ENCODE measurements at places on chromosomes 12 and 14.

- no peak for DNase-seq
These were observed 79.7 kb upstream of the DIO3 start for GRCh38 chr14:101481557-101481956.

GRCh38 chr12:95838125-95838524, 20.6 kb upstream of the SNRPF start:
- DNase-seq = no peak

DNA sequence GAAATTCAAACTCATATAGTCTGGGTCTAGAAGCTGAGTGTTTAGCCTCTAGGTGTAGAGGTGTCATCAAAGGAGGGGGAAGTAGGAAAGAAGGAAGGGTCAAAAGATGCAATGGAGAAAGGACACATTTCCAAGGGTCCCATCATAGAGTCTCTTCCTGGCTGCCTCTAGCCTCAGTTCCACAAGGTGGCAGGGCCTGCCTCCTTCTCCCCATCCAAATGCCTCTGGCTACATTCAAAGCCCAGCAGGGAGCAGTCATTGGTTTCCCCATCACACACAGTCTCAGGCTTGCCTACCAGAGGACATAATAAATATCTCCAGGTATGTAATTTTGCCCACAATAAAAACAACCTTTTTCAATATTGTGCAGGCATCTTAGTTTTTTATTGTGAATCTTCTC, 2.1 kb upstream of the CCT2 start:
- DNase-seq = no peak

DNA sequence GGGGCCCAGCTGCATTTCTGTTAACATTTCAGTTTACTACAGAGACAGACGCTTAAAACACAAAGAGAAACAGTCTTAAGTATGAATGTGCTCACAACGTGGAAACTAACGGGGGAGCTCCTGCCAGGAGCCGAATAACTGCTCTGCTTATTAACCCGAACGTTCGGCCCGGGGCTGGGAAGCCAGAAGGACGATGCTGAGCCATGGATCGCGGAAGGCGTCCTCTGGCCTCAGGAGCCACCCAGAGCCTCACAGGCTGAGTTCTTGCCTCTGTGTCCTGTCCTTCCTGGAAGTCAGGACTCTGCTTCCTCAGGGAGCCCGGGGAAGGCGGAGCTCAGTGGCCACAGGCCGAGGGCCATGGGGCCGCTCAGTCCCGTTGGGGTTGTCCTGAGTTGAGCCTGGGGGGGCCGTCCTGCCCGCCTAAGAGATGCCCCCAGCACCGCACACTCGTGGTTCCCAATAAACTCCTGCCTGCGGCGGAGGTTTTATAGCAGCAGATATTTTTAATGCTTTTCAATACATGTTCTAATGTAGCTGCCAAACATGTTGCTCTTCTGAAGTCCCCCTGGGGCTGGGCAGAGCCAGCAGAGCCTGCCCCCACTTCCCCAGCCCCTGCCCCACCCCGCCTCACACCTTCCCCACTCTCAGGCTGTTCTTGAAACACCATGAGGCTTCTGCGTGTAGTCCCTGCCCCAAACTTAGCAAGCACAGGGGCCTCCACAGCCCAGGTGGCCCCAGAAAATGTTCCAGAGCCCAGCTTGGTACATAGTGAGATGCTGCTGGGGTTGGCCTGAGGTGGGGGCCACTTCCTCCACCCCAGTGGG, 3.4 kb upstream of the TEX22 start:
- no peak for DNase-seq

DNA sequence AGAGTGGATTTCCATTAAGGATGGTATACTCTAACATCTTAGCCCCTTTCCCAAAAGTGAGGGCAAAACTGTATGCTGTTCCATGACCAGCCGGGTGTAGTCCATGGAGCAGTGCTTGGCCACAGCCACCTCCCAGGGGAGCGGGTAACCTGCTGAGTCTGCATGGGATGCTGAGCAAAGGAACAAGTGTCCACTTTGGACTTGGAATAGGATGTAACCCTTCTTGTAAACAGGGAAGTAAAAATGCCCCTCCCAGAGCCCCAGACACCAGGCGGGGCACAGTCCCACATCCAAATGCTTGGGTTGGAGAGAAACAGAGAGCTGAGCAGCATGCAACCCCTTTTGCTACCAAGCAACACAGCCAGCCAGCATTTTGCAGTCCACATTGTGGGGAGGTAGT, 65.6 kb downstream of the ACTN1 start:
- DNase-seq = no peak

DNA sequence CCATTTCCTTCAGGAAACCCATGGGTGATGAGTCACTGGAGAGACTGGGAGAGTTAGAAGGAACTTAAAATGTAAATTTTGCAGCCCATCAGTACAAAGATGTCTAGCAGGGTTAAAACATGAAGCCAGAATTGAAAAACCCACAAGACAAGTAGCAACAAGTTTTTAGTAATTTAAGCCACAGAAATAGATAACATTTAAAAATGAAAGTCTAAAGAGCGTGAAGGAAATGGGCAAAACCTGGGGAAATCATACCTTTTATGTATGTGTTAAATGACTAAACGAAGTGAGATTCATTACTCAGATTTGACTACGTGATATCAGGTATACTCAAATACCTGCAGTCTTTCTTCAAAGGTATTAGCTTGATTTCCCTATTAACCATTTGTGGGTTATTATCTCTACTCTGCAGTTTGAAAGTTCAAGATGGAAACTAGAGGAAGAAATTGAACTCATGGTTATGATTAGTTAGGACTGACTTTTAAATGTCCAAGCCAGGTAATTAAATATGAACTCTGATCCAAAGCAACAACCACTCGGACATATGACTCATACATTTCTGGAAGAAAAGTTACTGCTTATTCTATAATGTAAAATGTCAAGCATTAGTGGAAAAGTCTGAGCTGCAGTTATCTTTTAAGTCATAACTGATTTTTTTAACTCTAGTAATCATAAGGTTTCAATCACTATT, 84.1 kb downstream of the ITPR2 start:
- no peak for DNase-seq

DNA sequence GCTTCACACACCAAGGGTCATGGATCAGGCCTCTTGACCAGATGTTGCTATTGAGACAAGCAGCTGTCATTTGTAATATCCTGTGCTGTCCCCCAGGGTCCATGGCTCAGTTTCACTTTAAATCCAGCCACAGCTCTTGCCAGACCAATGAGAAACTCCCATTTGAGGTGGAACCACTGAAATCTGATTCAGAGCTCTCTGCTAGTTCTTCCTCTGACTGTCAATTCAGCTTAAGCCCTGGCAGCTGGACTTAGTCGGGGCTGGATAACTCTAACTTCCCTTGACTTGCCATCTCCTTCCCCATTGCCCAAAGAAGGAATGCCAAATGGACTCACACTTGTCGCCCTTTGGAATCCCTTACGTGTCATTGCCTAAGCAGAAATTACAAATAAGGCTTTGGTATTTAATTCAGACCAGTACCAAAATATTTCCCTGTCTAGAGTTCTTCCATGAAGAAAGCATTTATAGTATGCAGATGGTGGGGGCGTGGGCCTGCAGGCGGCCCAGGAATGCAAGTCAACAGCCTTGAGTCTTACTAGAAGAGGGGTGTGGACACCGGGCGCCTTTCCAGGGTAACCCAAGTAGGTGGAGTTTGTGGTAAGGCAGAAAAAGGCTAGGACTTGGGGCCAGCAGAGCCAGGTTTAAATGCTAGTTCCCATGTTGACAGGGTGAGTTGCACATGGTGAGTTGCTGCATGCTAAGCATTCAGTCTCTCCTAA, 96.9 kb upstream of the TMPO start:
- no peak for DNase-seq

DNA sequence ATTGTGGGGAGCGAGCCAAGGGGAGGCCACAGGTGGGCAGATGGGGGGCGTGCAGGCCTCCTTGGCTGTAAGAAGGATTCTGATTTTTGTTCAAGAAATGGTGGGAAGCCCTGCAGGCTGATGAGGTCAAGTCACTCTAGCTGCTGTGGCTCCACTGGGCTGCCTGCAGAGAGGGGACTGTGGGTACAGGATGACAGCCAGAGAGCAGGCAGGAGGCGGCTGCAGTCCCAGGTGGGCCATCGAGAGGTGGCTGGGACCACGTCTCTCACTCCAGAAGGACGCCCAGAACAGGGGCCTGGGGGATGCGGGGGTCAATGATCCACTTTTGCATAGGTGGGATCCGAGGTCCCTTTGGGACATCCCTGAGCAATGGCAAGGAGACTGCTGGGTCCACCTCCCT, 9.1 kb downstream of the NCOR2 start:
- DNase-seq = no peak

GRCh38 chr14:91159182-91159581, 45.3 kb downstream of the DGLUCY start:
- DNase-seq = no peak
